ENCODE measurements at places on chromosomes 2 and 18.
A peak's percentile ranks its signal among the peaks of the same experiment; 100 is the strongest.

GRCh38 chr2:26448651-26449050 lies 29.3 kb downstream of the OTOF start:
- DNase-seq, result no peak

DNA sequence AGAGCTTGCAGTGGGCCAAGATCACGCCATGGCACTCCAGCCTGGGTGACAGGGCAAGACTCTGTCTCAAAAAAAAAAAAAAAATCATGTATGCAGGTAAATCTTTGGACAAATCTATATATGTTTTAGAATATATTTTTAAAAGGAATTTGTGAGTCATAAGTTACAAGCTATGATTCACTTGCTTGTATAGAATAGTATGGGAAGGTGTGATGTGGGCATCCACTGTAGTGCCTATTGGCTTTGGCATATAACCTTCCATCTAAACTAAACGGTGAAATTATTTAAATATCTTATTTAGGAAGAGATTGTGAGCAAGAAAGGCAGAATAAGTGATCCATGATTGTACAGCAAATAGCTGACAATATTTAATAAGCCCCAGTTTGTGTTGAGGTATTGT lies 261.1 kb downstream of the GALNT13 start:
- DNase-seq, result no peak

- no peak for DNase-seq
These were observed 33.5 kb upstream of the PXDN start for GRCh38 chr2:1777781-1778180.

- DNase-seq, result no peak
These were observed 127.0 kb downstream of the EML6 start for GRCh38 chr2:54850171-54851122.

- DNase-seq, result no peak
These were observed 60.2 kb downstream of the CXCR4 start for GRCh38 chr2:136057802-136058140.

DNA sequence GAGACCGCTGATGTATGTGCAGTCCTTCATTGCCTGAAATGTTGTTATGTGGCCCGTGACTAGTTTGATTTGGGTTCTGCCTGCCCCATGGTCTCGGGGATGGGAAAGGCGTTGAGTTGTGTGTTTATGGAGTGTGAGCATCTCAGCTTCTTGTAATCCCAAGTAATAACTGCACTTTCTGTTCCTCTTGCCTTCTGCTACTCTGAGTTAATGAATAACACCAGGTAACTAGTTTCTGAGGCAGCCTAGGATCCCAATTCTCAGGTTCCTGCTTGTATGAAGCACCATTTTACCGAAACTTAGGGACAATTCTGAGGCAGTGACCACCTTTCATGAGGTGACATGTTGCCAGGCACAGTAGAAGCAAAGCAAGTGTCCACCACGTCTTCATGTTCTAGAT lies 170.0 kb downstream of the ALK start:
- no peak for DNase-seq

- DNase-seq, result peak; percentile 83
These were observed 349.0 kb upstream of the PKDCC start for GRCh38 chr2:41698678-41699422.

GRCh38 chr2:147998203-147998602 lies 22.3 kb downstream of the ORC4 start:
- no peak for DNase-seq

GRCh38 chr2:11898576-11898975 lies 152.1 kb downstream of the LPIN1 start:
- no peak for DNase-seq

DNA sequence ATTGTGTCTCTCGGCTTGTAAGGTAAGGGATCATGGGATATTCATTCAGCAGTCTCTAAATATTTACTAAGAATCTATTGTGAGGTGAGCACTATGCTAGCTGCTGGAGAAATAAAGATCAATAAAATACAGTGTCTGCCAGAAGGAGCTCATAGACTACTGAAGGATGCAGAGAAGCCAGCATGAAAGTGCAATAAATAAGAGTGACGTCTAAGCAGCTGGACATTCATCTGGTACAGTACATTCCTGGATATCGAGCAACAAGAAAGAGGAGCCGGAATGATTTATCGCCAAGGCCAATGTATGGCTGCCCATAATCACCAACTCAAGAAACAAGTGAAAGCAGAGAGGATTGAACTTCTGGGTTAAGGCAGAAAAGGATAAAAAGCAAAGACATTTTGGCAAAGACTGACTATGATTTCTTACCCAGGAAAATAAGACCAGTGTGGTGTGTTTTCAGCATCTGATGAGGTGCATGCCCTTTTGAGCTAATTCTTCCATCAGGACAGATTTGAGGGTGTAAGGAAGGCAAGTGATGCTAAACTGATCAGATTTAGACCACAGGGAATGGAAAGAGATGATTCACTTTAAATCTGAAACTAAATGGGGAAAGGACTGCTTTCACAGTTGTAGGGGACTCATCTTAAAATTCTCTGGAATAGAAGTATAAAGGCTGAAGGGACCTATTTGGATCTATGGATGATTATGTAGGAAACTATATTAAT lies 18.7 kb upstream of the LMAN1 start:
- DNase-seq, result peak; percentile 34

DNA sequence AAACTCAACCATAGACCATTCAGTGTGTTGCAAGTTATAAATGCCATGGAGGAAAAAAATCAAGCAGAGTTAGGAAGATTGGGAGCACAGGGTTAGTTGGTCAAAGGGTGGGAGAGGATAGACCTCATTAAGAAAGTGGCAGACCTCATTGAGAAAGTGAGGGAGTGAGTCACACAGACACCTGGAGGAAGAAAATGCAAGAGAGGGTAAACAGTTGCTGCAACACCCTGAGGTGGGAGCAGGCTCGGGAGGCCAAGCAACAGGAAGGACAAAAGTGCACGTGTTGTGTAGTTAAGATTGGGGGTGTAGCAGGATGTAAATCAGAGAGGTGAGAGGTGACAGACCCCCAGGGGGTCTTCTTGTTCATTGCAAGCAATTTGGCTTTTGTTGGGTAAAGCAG lies 6.4 kb downstream of the IL1RL1 start:
- DNase-seq, result no peak

DNA sequence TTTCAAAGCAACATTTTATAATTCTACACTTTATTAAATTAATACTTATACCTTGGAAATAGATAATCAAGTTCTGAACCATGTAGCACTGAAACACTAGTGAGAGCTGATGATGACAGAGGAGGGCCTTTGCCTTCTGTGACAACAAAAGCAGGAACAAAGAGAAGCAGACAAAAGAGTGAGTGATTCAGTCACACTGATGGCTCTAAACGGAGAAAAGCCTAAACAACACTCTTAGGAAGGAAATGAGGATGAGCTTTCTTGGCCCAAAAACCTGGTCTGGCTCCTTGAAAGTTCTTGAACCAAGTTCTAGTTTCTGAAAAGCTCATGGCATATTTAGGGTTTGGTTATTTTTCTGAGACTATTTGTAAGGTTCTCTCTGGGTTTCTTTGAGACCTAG lies 271.9 kb downstream of the DPP10 start:
- no peak for DNase-seq

DNA sequence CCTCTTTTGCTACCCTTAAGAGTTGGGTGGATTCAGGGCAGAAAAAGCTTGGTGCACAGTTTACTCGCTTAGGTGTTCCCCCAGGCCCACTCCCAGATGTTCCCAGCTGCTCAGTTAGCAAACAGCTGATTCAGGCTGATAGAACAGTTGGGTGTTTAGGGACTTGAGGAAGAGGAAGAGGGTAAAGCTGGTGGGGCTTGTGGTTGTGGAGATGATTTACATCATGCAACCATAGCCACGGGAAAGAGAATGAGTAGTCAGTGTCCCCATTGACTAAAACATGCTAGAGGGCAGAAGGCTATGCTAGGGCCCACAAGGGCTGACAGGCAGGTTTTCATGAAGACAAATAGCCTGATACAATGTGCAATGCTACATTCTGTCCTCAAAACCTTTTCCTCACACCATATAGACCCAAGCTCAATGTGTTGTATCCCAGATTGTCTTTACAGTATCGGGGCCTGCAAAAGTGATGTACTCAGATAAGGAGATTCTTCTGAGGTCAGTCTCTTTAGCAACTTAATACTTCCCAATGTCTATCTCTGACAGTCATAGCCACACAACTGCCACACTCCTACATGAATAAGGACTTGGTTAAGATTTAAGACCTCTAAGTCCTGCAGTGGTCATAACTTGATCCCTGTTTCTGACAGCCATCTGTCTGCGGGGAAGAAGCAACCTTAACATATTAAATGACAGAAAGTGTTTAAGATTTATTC lies 15.6 kb downstream of the COLEC12 start:
- DNase-seq, result no peak

- DNase-seq, result no peak
These were observed 39.1 kb downstream of the TFCP2L1 start for GRCh38 chr2:121245913-121246312.

- no peak for DNase-seq
These were observed 103.4 kb downstream of the ALPK2 start for GRCh38 chr18:58525517-58525916.

- no peak for DNase-seq
These were observed 14.0 kb upstream of the ZNF396 start for GRCh38 chr18:35390951-35391700.

DNA sequence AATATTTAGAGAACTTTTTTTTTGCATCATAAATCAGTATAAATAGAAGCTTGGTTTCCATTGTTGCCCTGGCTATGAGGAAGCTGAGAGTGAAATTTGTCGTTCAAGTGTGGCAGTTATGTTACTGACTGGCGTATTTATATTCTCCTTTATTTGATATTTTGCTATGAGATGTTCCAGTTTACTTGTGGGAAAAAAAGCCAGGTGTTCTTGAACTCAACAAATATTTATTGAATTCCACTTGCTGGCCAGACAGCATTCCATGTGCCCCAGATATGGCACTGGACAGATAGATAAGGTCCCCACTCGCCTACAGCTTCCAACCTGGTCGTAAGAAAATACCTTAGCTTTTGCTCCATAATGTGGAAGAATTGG lies 44.7 kb downstream of the NEDD4L start:
- no peak for DNase-seq

DNA sequence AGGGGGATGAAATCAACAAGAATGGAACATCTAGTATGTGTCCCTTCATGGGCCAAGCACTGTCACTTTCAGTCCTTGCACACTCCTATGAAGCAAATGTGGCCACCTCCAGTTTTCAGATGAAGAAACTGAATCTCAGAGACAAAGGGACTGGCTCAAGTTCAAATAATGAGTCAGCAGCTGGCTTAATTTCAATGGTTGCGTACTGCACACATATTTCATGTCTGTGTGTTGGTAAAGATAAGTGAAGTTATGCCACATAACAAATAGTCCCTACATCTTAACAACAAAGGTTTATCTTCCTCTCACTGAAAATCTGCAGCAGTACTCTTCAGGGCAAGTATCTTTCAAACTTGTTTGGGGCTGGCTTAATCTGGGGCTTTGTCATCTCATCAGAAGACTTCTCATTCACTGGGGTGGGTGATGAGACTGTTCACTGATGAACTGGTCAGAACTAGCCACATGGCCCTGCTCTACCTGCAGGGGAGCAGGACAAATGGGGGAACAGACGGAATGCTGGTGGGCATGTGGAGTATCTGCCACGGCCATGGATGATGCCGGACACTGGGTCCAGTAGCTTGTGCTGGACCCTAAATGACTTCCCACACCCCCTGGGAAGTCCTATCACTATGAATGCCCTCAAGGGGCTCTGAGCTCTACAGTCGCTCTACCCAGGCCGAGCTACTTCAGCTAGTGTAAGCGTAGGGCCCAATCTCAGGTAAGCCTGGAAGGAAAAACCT lies 263.2 kb downstream of the CYP26B1 start:
- DNase-seq, result no peak

DNA sequence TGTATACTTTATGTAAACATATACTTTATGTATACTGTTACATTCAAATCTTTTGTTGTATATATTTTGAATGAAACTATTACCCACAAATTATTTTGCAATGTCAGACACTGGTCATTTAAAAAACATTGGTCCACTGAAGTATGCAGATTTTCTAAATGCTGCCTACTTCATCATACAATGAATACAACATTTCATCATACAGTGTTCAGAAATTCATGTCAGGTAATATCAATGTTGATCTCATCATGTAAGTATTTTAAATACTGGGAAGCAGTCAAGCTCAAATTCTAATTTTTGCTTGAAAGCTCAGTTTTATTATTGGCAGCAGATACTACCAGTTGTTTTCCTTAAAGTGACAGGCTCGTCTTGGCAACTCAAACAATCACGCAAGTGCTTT lies 2.9 kb upstream of the STAT4 start:
- no peak for DNase-seq

DNA sequence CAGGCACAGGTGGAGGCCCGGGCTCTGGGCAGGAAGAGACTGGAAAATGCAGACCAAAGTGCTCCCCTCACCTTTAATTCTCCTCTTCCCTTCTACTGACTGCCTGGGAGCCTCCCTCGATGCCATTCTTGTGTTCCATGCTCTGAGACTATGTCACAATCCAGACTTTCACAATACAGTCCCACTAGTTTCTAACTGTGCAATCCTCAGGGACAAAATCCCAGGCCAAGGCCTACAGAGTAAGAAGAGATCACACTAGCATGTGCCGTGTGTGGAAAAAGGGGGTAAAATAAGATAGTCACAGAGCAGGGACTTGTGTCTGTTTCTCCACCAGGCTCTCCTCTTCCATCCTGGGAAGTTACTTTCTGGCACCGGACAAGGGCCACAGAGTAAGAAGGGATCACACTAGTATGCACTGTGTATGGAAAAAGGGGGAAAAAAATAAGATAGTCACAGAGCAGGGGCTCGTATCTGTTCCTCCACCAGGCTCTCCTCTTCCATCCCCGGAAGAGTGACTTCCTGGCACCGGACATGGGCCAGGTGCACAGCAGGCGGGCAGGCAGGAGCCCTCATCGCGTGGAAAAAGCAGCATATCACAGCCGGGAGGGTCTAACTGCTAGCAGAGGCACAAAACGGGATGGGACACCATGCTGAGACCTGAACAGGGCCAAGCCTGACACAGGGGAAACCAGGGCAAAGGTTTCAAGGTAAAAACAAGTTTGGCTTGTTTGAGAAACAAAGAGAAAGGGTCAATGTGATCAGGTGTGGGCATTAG lies 9.6 kb downstream of the CYB5A start:
- peak; percentile 73 for DNase-seq

DNA sequence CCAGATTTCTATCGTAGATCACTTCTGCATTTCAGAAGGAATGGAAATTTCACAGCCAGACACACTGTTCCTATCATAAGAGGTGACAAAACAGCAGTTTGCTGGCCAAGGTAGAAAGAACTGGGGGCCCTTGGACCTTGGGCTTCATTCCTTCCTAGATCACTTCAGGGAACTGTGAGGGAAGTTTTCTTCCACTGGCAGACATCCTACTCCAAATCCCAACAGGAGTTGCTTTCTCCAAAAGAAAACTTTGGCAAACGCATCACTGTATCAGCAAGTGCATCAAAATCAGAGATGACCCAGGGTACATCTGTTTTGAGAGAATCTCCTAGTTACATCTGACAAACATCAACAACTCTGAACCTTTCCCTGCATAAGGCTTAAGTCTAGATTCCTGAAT lies 348.4 kb upstream of the KLHL29 start:
- DNase-seq, result no peak

All from NCI-H146 (cell line).